Fibroblast of lung (primary cell): ENCODE measurements at places on chromosomes 2 and 18.

GRCh38 chr2:26270373-26270772 lies 25.6 kb downstream of the HADHB start:
- peak; percentile 32 for DNase-seq

DNA sequence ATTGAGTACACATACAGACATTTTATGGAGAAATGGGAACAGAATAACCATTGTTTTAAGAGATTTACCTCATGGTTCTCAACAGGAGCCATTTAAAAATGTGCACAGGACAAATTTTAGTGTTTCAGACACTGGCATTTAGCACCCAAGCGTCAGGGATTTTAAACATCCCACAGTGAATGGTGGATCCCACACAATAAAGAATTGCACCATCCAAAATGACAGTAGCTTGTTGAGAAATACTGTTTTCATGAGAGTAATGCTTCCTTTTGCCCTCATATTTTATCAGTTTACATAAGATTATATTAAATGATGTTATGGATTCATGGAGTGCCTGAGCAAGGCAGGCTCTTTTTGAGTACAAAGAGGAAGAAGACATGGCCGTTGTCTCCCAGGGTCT lies 54.0 kb downstream of the MFSD6 start:
- no peak for DNase-seq

GRCh38 chr2:188305271-188305670 lies 13.6 kb downstream of the GULP1 start:
- no peak for DNase-seq

- peak; percentile 51 for DNase-seq
Observed at GRCh38 chr18:63763831-63764600, 11.2 kb upstream of the SERPINB7 start.

DNA sequence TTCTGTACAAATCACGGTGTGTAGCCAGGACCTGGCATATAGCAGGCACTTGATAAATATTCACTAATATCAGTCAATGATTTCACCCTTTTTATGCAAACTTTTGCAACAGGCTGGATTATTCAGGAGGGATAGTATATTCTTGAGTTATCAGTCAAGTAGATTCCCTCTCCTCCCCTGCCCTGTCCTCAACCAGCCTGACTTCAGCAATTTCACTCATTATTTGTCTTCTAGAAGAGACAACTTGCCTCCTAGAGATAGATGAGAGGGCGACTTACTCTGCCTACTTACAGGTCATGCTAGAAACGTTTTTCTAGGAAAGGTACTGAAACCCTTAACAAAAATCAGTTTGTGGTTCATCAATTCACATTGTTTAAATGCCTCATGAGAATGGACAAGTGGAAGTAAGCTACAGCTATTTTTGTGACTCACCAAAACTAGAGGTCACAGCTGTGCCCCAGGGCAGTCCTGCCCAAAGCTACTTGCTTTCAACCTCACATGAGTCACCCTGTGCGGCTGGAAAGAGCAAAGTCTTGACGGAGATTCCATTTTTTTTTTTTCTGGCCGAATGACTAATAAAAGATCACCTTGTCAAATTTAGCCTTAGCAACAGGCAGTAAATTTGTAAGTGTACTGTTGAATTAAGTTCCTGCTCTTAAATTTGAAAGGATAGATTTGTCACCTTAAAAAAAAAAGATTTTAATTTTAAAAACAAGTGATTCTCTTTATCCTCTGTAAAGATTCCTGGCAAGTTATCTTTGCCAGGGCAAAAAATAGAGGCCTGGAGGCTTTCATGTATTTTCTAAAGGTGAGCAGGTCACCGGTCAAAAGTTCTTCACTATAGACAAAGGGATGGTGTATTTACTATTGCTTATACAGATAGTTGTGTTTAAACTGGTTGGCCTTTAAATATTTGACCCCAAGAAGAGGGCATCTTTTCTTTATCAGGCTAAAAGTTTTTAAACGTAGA lies 109.0 kb upstream of the SLC35G4 start:
- peak; percentile 97 for DNase-seq

DNA sequence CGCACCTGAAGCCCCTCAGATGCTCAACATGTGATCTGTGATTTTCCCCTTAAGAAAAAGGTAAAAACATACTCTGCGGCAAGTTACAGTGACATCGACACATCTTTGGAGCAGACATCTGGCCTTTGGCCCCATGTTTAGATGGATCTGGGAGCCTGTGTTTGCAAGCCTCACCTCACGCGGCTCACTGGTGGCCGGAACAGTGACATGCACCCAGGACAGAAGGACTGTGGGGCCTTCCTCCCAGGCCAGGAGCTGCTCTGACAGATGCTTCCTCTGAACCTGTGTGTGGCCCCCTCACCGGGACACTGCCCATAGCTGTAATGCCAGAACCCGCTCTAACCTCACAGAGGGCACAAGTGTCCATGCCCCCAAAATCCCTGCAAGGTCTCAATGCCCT lies 13.1 kb downstream of the PASK start:
- no peak for DNase-seq

DNA sequence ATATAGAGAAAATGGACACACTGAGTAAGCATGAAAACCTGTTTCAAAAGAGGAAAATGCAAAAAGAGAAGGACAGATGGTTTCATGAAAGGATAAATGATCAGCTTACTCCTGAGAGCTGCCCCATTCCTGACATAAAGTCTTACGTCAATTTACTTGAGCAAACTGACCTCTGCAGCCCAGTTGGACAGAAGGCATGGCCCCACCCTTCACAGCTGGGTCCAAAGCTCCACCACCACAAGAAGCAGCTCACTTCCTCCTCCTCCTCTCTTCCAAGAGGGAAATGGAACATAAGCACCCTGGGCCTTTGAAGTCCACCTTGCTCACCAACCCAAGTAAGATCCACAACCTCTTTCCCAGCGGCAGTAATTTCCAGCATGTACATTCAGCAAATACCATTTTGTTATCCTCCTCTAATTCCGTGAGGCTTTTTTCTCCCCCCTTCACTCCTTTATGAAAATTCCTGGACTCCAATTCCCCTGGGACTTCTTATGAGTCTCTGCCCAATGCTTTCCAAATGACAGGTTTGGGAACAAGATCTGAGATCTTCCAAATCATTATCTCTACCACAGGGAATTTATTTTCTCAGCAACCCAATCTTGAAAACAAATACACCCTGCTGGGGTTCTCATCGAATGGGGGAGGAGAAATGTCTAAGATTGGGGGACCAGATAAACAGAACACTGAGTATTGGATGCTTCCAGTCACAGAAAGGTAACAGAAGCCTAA lies 10.1 kb downstream of the COL4A4 start:
- no peak for DNase-seq

GRCh38 chr18:48817021-48817461 lies 133.7 kb downstream of the SMAD7 start:
- DNase-seq, result no peak

DNA sequence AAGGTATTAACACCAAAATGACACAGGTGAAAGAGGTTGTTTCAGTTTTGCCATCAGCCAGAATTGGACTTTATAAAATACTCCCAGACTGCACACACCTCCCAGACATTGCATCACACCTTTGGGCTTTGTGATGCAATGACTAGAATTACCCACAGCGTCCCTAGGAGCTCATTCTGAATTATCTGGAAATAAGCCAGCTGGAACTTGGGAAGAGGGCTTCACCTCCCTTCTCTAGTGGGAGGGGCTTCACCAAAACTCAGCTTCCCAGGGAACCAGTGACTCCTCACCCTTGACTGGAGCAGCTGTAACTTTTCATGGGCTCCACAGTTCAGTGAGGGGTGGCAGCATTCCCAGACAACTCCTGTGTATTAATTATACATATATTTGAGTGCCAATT lies 83.1 kb upstream of the BZW1 start:
- DNase-seq, result peak; percentile 96

DNA sequence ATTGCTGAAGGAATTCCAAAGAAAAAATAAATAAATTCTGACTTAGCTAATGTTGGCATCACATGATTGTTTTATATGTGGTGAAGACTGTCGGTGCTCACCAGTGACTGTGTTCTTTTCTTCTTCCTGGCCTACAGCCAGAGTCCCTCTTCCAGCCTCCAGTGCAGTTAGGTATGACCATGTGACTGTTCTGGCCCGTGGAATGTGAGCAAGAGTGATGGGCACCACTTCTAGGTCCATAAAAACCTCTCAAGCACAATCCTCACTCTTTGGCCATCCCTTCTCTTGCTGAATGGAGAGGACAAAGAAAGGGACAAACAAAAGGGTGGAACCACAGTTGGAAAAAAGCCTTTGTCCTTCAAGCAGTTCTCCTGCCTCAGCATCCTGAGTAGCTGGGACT lies 39.0 kb upstream of the BMPR2 start:
- no peak for DNase-seq

DNA sequence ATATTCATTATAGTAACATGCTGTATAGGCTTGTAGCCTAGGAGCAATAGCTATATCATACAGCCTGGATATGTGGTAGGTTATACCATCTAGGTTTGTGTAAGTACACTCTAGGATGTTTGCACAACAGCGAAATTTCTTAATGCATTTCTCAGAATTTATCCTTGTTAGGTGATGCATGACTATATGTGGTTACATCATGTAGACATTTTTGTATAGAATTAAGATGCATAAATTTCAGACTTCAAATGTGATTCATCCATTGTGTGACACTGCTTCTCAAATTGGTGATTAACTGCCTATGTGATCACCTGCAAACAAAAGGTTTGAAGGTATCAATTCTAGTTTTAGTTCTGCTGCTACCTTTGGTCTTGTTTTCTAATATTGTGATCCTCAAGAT lies 1787.0 kb upstream of the PIK3C3 start:
- DNase-seq, result no peak

DNA sequence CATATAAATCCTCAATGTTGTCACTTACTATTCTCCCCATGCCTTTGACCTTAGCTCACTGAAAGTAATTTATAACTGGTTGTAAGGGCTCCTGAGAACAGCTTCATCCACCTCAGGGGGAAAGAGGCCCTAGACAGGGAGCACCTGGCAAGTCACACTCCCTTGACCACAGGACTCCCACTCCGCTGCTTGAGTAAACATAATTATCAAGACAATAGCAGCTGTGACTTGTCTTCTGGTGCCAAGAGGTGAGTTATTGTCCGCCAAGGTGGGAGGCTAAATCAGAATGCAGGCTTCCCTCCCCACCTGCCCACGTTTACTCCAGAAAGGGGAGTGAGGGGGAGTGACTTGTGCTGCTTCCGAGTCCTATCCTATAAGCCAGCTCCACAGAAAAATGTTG lies 230.6 kb upstream of the LRATD1 start:
- no peak for DNase-seq

- no peak for DNase-seq
Observed at GRCh38 chr2:128003463-128003862, 24.4 kb downstream of the SAP130 start.

DNA sequence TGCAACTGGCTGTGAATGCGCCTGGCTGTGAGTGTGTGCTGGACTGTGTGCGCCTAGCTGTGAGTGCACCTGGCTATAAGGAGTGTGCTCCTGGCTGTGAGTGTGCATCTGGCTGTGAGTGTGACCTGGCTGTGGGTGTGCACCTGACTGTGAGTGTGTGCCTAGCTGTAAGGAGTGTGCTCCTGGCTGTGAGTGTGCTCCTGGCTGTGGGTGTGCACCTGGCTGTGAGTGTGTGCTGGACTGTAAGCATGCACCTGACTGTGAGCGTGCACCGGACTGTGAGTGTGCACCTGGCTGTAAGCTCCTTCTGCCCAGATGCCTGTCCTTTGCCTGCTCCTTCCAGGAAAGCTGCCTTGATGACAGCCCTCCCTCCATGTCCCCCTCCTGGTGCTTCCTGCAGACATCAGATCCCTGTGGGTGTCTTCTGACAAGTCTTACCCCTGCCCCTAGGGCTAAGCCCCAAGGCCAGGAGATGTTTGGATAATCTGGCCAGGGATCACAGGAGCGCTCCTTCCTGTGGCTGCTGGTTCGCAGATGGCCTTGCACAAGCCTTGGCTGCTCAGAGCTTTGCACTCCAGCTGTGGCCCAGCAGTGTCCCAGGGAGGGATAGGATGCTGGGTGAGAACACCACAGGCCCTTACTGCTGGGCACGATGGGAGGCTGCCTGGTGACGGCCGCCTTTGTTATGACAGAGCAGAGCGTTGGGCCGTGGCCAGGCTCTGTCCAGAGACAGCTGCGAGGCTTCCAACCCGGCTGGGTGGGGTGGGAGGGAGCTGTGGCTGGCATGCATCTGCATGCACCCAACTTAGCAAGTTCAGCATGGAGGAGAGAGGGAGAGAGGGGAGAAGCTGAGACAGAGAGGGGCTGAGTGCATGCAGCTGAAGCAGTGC lies 89.9 kb downstream of the GLI2 start:
- DNase-seq, result peak; percentile 98

GRCh38 chr2:69741229-69741574 lies 732 bp upstream of the ANXA4 start:
- DNase-seq, result peak; percentile 74

- DNase-seq, result no peak
Observed at GRCh38 chr2:71675296-71675695, 221.9 kb downstream of the DYSF start.

GRCh38 chr2:159106109-159106508 lies 137.7 kb downstream of the TANC1 start:
- DNase-seq, result peak; percentile 81

- no peak for DNase-seq
Observed at GRCh38 chr2:204255526-204255925, 289.7 kb upstream of the PARD3B start.

- peak; percentile 98 for DNase-seq
Observed at GRCh38 chr2:71498261-71498701, 44.9 kb downstream of the DYSF start.

- DNase-seq, result no peak
Observed at GRCh38 chr2:9762941-9763340, 80.3 kb upstream of the TAF1B start.

GRCh38 chr18:14933049-14933851 lies 185.3 kb downstream of the ANKRD30B start:
- DNase-seq, result no peak
